ENCODE measurements at places on chromosomes 16 and 17.

DNA sequence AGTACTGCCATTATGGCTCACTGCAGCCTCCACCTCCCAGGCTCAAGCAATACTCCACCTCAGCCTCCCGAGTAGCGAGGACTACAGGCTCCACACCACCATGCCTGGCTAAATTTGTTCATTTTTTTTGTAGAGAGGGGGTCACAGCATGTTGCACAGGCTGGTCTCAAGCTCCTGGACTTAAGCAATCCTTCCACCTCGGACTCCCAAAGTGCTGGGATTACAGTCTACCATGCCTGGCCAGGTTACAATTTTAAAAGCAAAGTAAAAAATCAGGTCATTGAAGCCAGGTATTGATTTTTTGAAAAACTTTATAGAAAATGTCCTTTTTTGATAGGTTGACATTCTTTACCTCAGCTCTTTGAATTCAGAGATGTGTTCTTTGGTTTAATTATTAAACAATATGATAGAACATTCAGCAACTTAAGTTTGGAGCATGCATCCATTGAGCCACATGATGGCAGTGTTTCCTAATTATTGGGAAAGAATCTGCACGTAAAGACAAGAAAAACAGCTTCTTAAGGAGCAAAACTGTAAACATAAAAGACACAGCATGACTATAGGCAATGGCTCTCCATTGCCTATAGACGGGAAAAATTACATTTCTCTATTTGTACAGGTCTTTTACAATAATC, 1.7 kb upstream of the SLC16A11 start:
- DNase-seq, result peak; percentile 83

GRCh38 chr17:71440513-71440912, 680.3 kb upstream of the SOX9 start:
- no peak for DNase-seq

- peak; percentile 33 for DNase-seq
Observed at GRCh38 chr17:21573961-21574610, 118.2 kb upstream of the KCNJ18 start.

DNA sequence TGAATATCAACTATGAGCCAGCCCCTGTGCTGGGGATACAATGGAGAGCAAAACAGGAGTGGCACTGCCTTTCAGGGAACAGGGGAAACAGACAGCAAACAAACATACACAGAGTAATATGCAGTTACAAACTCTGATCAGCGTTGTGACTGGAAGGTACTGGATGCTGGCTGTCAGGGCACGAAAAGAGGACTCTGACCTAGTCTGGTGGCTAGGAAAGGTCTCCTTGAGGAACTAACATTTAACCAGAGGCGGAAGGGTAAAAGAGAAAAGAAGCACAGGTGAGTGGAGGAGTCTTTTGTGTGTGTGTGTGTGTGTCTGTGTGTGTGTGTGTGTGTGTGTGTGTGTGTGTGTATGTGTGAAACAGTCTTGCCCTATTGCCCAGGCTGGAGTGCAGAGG, 12.4 kb upstream of the B4GALNT2 start:
- no peak for DNase-seq

DNA sequence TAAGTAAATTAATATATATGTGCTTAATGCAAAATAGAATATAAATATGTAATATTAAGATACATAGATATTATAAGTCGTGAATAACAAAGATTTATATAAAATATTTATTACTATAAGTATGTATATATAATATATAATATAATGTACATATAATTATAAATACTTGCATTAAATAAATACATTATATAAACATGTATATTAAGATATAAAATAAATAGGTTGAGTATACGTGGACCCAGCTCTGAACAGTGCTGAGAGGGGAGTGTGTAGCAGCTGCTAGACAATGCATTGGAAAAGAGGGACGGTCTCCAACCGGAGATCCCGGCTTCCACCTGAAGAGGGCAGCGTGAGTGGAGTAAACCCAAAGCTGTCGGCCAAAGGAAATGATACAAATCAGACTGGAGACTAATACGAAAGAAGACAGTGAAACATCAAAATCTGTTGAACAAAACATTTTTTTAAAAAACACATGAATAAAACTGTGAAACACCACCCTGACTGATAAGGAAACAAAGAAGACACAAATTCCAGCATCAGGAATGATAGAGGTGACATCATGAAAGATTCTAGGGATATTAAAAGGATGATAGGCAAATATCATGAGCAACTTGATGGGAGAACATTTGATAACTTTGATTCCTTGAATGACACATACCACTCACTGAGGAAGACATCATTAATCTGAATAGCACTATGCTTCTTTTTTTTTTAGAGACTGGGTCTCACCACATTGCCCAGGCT, 125.4 kb upstream of the CHMP6 start:
- DNase-seq, result peak; percentile 70

Data from CD4-positive, alpha-beta T cell treated with Interleukin-4 for 4 hours (primary cell).